Lower lobe of right lung (tissue), 2 donors: ENCODE measurements at places on chromosomes 3 and 15.

DNA sequence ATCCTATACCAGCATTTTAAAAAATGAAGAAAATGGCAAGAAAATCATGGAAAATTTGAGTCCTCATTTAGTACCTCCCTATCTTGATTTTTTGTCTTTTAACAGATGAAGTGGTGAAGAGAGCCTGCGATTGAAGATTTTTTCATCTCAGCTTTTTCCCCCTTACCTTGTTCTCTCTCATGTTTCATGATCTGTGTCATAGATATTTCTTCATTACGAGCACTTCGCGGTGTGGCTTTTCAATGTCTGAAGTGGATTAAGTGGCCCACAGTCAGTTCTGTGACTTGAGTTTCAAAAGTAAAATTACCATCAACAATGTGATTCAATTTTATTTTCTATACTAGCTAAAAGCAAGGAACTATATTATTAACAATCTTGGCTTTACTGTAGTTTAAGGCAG, 147.2 kb downstream of the FNDC3B start:
- no peak for DNase-seq

DNA sequence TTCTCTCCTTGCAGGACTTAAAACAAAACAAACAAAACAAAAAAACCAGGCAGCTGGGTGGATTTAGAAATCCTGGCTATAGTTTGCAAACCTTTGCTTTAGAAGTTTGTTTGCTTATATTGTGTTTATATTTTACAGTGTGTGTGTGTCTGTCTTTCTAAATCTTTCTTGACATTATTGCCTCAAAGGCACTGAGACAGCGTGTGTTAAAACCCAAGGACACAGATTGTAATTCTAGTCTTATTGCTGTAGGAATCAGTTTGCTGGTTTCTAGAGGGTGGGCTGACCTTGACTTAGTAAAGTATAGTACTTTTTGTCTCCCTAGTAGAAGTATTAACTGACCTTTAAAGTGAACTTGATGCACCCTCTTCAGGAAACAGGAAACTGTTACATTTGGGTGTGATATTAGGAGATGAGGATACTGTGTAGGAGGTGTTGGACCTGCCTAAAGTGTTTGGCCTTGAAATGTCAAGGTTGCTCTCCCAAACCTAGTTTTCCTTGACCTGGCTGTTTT, 71.0 kb downstream of the TCF12 start:
- no peak for DNase-seq

DNA sequence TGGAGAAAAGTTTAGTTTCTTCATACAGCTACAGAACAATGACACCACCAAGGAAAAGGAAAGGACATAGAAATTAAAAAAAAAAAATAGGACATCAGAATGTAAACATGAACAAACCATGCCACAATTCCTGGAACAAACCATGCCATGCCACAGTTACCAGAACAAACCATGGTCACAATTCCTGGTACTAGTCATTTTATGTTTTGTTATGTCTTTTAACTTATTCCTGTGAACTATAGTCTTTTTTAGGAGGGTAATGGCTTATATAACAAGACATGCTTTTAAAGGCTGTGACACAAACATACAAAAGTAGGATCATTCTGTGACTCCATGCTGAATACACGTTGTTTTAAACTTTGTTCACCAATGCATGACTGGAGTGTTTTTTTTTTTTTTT, 42.8 kb downstream of the CD47 start:
- DNase-seq = no peak

DNA sequence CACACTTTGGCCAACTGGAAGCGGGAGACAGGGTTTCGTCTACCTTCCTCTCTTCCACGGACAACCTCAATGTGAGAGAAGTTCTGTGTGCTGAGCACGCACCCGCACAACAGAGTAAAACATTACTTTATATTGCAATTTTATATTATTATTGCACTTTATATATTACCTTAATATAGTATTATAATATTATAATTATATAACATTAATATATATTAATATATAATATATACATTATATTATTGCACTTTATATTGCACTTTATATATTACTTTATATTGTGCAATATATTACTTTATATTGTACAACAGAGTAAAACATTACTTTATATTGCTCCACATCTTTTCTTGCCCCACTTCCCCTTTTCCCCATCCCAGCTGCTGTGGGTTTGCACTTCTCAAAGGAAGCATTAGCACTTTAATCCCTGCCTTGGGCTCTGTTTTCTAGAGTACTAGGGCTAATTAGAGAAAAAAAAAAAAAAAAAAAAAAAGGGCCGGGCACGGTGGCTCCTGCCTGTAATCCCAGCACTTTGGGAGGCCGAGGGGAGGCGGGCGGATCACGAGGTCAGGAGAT, 76.4 kb upstream of the SLC4A7 start:
- DNase-seq = no peak

DNA sequence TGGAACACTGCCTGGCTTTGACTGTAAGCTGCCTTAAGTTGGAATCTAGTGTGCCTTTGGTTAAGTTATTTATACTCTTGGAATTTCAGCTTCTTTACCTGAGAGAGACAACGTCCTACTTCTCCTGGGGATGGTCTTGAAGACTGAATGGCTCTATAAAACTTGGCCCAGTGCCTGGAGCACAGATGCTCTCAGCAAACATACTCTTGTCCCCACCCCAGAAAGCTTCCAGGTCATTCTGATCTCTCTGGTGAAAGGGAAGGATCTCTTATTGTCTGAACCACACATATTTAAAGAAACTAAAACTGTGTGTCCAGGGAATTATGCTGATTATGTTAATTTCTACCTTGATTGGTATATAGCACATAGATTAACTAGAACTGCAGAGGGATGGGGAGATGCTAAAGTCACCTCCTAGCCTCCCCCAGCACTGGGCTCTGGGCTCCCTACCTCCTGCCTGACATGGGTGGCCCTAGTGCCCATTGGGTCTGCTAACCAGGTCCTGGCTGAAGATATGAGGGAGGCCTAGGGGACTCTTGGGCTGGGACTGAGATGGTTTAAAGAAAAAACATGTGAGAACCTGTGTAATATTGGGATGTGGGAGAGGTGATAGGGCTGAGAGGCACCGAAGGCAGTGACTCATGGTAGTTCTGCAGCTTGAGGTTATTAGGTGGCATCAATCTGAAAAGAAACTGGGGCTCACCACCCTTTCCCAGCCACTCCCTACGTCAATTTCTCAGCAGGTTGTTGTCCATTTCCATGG, 171.0 kb downstream of the RPLP1 start:
- no peak for DNase-seq

- no peak for DNase-seq
These were observed 16.3 kb downstream of the NUP210 start for GRCh38 chr3:13403847-13404246.

DNA sequence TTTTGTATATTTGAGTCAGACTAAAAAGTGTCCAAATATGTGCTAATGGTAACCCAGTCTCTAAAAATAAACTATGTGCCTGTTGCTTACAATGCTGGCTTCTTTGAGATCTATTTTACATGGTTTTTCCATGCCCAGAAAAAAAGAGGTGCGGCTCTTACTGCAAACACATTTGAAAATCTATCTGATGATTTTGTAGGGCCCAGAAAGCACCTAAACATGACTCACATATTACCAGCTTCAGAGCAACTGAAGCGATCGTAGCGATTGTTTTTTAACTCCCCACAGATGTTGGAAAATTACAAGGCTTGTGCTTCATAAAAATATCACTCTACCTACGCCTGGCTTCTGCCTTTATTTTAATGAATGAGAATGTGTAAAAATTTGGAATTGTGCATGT, 53.5 kb downstream of the SUCNR1 start:
- DNase-seq = no peak

- DNase-seq = no peak
These were observed 32.8 kb downstream of the CPNE4 start for GRCh38 chr3:132001999-132002398.

GRCh38 chr15:95121191-95121590, 889.8 kb downstream of the MCTP2 start:
- DNase-seq = no peak

- DNase-seq = no peak
These were observed 124.6 kb downstream of the IGF1R start for GRCh38 chr15:98772895-98773294.

- DNase-seq = no peak
These were observed 19.4 kb downstream of the RASGRP1 start for GRCh38 chr15:38545179-38545578.

DNA sequence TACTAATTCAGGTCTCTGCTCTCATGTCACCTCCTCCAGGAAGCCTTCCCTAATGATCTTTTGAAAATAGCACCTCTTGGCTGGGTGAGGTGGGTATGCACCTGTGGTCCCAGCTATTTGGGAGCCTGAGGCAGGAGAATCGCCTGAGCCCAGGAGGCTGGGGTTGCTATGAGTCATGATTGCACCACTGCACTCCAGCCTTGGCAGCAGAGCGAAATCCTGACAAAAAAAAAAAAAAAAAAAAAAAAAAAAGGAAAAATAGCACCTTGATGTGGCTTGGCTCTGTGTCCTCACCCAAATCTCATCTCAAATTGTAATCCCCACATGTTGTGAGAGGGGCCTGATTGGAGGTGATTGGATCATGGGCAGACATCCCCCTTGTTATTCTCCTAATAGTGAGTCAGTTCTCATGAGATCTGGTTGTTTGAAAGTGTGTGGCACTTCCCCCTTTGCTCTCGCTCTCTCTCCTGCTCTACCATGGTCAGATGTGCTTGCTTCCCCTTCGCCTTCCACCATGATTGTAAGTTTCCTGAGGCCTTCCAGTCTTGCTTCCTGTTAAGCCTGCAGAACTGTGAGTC, 11.2 kb upstream of the RNU6-1 start:
- DNase-seq = peak; percentile 66

- DNase-seq = no peak
These were observed 16.1 kb upstream of the ARL14 start for GRCh38 chr3:160660902-160661301.

- no peak for DNase-seq
These were observed 39.6 kb downstream of the ATP13A3 start for GRCh38 chr3:194447161-194447560.

DNA sequence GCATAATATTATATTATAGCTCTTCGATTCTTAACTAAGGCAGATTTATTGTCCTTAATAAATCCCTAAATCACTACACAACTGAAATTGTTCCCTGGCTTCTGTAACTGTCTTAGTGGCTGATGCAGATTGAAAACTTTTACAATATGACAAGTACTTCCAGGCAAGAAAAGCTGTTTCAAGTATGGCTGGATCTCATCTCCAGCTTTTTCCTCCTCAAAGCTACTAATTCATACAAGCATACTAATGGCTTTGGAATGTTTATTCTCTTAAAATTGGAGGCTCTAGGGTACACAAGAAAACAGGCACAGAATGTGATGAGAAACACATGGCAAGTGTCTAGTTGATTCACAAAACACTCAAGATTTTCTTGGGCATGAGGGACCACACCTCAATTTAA, 351.5 kb upstream of the ICE2 start:
- no peak for DNase-seq

GRCh38 chr3:152825566-152825965, 9.4 kb upstream of the P2RY1 start:
- no peak for DNase-seq

- DNase-seq = no peak
These were observed 18.7 kb upstream of the FOXP1 start for GRCh38 chr3:71602256-71602655.

DNA sequence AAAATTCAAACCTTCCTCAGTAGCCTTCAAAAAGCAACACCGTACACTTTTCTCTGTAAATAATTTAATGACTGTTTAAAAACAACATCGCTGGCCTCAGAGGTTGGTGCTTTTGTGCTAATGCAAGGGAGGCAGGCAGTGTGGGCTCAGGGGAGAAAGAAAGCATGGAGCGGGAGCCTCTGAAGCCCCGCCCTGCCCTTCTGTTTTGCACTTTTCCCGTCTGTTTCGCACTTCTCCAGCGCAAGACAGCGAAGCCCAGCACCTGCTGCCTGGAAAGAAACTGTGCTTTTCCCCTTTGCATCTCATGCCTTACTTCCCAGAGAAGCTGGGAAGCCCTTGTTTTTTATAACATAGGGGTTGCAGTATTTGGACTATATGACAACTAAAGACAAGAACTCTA, 23.1 kb downstream of the TRPM1 start:
- no peak for DNase-seq

- DNase-seq = no peak
These were observed 117.7 kb downstream of the IMPG2 start for GRCh38 chr3:101202640-101203039.

- DNase-seq = no peak
These were observed 21.2 kb downstream of the CFAP100 start for GRCh38 chr3:126415661-126416591.

- no peak for DNase-seq
These were observed 7.0 kb upstream of the CTSH start for GRCh38 chr15:78951841-78952238.

DNA sequence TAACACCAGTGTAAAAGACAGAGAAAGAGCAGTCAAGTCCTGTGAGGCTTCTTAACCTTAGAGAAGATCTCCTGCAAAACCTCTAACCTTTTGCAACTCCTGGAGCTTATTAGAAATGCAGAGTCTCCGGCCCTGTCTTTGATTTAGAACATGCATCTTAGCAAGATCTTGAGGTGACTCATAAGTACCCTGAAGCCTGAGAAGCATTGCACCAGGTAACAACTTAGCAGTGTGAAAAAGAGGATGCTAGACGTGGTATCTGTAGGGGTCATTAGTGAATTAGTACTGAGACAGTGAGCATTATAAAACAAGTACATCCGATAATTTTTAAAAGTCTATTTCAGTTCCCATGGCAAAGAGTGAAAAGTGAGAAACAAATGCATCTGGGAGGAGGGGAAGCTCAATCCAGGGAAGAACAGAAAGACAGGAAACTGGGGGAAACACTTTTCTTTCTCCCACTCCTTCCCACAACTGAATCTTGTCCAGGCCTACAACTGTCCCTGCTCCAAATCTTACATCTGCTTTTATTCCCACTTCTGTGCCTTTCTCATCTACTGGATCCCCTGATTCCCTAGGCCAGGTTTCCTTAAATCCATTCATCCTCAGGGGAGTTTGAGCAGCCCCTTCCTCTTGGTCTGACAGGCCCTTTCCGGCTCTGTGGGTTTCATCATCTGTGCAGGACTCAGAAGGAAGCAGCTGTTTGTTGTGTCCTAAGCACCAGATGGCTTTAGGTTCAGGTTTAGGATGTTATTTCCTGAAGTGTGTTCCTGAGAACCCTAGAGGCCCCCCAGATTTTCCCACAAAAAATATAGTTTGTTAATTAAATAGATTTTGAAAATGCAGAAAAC, 128.1 kb upstream of the IL12A start:
- no peak for DNase-seq

- peak; percentile 60 for DNase-seq
These were observed 31.2 kb upstream of the TOP2B start for GRCh38 chr3:25695731-25696420.

- DNase-seq = no peak
These were observed 27.8 kb upstream of the ST8SIA2 start for GRCh38 chr15:92365906-92366305.

DNA sequence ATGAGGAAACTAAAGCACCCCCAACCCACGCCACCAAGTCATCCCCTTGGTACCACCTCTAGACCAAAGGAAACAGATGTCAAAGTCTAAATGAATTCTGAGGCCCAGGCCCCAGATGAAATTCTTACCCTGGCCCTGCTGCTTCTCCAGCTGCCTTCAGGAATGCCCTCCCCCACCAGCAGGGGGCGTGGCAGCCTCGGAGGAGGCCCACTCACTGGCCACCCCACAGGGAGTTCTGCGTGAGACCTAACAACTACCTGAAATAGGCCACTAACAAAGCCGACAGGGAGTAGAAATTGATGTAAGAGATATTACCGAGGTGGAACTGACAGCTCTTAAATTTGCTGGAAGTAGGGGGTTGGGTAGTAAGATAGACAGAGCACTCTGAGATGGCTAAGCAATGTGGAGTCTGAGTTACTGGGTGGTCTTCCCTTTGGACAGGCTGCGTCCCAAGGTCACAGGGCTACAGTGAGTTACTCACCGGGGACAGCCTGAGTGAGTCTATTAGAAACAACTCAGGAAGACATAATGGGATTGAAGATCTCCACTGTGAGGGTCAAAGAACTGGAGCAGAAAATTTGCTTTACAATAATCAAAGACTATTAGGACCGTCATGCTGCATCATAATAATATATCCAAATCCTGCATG, 240.7 kb downstream of the SHOX2 start:
- peak; percentile 48 for DNase-seq
